ENCODE measurements at places on chromosomes 4 and X. TPM values are rescaled to one million over a fixed set of nuclear protein-coding genes. Genes with fewer than 3 reads are reported as not detected.

DNA sequence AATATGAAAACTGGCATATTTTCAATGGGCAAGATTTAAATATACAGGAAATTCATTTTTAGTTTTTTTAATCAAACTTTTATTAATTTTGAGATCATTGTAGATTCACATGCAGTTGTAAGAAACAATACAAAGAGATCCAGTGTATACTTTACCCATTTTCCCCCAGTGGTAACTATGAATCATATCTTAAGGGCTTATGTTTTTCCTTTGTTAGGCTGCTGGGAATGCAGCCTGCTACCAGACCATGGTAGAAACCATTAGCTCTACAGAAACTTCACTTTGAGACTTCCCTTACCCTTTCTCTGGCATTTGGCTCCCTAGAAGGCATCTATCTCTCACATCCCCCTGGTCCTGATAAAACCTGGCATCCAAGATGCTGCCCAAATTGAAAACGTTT lies 147.6 kb upstream of the EOLA2 start:
- no peak for DNase-seq

GRCh38 chrX:109268340-109268739 lies 213.5 kb downstream of the GUCY2F start:
- DNase-seq, result no peak

DNA sequence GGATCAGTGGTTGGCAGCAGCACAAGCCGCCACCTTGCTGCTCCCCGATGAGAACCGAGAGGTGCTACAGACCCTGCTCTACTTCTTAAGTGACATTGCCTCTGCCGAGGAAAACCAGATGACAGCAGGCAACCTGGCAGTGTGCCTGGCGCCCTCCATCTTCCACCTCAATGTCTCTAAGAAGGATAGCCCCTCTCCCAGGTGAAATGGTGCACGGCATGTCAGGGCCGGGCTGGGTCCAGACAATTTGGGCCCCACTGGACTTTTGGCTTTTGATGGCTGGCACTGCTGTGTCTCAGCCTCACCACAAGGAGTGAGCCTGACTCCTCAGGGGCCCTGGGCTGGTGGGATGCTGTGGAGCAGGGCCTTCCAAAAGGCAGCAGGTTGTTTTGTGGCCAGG lies 74.1 kb downstream of the STARD8 start:
- no peak for DNase-seq

DNA sequence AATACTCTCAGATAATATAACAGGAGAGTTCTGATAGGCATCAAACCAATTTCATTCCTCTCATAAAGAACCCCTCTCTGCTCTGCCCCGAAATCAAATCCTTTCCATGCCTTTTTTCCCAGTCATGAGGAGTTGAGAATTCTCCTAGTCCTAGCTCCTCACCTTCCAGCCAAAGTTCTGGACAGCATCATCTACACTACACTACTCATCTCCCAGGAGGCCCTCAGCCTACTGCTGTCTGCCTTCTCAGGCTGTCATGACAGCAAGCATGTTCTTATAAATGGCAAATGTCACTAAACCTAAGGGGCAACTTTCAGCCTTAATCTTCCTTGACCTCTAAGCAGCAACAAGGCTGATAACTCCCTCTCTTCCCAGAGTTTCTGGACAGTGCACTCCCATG lies 26.6 kb downstream of the MAPK10 start:
- no peak for DNase-seq

DNA sequence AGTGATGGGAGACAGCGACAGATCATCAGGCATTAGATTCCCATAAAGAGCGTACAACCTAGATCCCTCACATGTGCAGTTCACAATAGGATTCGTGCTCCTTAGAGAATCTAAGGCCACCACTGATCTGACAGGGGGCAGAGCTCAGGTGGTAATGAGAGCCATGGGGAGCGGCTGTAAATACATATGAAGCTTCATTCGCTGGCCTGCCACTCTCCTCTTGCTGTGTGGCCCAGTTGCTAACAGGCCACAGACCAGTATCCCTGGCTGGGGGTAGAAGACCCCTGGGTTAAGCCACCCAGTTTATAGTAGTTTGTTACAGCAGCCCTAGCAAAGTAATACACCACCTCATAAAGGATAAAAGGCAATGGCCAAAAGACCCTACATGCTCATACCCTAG lies 30.3 kb downstream of the APBB2 start:
- DNase-seq, result no peak

DNA sequence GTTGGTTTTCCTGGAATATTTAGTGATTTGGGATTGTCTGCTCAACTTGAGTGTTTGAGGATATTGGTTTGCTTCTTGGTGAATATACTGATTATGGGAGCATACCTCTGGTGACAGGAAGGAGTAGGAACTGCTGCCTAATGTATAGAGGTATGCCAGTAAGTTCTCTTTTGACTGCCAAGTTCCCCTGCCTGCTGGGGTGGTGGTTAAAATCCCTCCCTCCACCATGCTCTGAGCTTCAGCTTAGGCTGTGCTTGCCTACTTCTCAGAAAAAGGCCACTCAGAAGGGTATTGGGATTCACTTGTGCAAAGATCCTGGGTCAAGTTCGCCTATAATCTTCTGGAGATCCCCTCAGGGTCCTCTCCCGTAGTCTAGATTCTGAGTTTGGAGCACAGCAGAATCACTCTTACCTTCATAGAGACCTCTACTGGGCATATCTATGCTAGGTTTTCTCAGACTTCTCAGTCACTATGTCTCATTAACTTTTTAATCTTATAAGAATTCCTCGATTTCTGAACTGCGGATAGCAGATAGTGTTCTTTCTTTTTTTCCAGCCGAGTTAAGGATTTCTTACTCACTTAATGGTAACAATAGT lies 44.7 kb upstream of the DCK start:
- no peak for DNase-seq

DNA sequence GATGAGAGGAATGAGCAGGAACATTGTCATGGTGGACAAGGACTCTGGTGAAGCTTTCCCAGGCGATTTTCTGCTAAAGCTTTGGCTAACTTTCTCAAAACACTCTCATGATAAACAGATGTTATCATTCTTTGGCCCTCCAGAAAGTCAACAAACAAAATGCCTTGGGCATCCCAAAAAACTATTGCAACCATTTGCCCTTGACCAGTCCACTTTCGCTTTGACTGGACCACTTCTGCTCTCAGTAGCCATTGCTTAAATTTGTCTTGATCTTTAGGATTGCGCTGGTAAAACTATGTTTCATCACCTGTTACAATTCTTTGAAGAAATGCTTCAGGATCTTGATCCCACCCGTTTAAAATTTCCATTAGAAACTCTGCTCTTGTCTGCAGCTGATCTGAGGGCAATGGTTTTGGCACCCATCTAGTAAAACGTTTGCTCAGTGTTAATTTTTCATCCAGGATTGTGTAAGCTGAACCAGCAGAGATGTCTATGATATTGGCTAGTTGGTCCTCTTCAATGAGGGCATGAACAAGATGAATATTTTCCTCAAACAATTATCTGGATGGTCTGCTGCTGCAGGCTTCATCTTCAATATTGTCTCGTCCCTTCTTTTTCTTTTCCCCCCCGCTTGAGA lies 14.8 kb downstream of the TBC1D1 start:
- DNase-seq, result no peak

- DNase-seq, result no peak
Observed at GRCh38 chrX:126137899-126138298, 28.2 kb downstream of the DCAF12L2 start.

DNA sequence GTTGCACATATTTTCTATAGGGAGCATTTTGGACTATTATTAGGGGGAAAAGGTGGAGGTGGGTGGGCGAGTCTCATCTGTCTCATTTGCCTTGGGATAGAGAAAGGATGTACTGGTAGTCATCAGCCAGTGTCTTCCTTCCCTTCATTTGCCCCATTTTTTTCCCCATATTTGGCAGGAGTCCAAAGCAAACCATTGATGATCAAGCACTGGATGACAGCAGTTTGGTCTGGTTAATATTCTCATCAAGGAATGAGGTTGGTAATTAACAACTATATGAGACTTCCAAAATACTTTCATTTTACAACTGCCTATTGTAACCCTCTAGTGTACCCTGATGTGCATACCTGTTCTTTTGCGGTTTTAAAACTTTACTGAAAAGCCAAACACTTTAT lies 22.6 kb upstream of the IGFBP7 start:
- no peak for DNase-seq

DNA sequence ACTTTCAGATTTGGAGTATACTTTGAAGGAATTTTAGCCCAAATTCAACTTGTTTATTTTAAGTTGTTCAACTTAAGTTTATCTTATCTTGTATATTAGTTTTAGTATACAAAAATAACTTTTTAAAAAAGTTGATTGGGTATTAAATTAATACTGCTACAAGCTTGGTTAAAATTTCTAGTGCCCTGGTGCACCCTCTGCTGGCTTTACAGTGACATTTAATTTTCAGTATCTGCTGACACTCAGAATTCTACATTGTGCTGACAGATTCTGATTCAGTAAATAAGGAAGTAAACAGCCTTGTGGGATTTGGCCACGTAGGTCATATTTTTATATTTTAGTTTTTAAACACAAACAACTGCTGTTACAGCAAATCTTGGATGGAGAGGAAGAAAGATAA lies 2.9 kb downstream of the EDA start:
- no peak for DNase-seq

VGLL1 gene
- total RNA-seq, result not detected

All from lower lobe of right lung (tissue), 2 donors.